ENCODE measurements at places on chromosomes 7 and 10. TPM values are rescaled to one million over a fixed set of nuclear protein-coding genes. Genes with fewer than 3 reads are reported as not detected.

GRCh38 chr10:133010095-133010842 lies 67.9 kb upstream of the CFAP46 start:
- no peak overlapping the region for H3K27ac ChIP-seq
- peaks cover 3% of the 10 kb centered on the region for H3K27me3 ChIP-seq
- no peaks in the 10 kb centered on the region for H3K36me3 ChIP-seq
- no peaks in the 10 kb centered on the region for H3K4me1 ChIP-seq
- H3K4me3 ChIP-seq: no peak overlapping the region

The MPP7 gene
- 17.5 TPM for total RNA-seq

- DNase-seq: no peak
- H3K27me3 ChIP-seq: peaks cover 21% of the 10 kb centered on the region
- no peak overlapping the region for H3K27ac ChIP-seq
- peaks cover 14% of the 10 kb centered on the region for H3K4me1 ChIP-seq
- H3K4me3 ChIP-seq: no peak overlapping the region
- no peaks in the 10 kb centered on the region for H3K36me3 ChIP-seq
These were observed 49.0 kb upstream of the TARP start for GRCh38 chr7:38322461-38322860.

DNA sequence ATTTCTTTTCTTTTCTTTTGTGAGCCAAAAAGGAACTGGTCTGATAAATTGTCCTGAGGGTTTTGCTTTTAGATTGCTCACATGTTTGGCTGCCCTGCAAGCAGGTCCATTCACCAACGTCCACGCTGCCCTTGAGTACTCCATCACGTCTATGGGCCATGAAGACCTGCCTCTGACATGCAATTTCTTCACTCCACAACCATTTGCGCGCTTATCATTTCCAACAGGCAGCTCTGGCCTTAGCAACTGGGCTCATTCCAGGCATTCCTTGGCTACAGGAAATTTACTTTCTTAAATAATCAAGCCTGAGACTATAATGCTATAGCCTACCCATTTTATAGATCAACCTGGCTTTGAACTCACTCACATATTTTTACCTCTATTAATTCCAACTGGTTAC lies 408.3 kb upstream of the C7orf33 start:
- peaks cover 8% of the 10 kb centered on the region for H3K4me1 ChIP-seq
- no peaks in the 10 kb centered on the region for H3K27me3 ChIP-seq
- H3K27ac ChIP-seq: no peak overlapping the region
- H3K36me3 ChIP-seq: no peaks in the 10 kb centered on the region

GRCh38 chr10:85643171-85643844 lies 723.3 kb downstream of the GRID1 start:
- no peak overlapping the region for H3K27ac ChIP-seq
- no peak for DNase-seq
- peaks cover 2% of the 10 kb centered on the region for H3K4me1 ChIP-seq
- no peak overlapping the region for H3K4me3 ChIP-seq

All from progenitor cell of endocrine pancreas (in vitro differentiated cells).